ENCODE measurements at places on chromosomes 2 and 18.
A peak's percentile ranks its signal among the peaks of the same experiment; 100 is the strongest.

DNA sequence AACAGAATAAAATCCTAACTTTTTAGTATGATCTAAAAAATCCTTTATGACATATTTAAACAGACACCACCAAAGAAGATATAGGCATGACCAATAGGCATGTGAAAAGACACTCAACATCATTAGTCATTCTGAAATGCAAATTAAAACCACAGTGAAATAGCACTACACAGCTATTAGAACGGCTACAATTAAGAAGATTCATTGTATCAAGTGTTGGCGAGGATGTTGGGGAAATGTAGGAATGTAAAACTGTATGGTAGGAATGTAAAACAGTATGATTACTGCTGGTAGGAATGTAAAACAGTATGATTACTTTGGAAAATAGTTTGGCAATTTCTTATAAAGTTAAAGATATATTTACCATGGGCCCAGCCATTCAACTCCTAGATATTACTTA, 253.3 kb upstream of the TCF4 start:
- no peak for DNase-seq

GRCh38 chr2:118678985-118679384, 168.5 kb downstream of the EN1 start:
- no peak for DNase-seq

- DNase-seq = no peak
These were observed 319.7 kb downstream of the AFF3 start for GRCh38 chr2:99822474-99823207.

- DNase-seq = no peak
These were observed 33.6 kb upstream of the KCNG2 start for GRCh38 chr18:79764131-79764530.

DNA sequence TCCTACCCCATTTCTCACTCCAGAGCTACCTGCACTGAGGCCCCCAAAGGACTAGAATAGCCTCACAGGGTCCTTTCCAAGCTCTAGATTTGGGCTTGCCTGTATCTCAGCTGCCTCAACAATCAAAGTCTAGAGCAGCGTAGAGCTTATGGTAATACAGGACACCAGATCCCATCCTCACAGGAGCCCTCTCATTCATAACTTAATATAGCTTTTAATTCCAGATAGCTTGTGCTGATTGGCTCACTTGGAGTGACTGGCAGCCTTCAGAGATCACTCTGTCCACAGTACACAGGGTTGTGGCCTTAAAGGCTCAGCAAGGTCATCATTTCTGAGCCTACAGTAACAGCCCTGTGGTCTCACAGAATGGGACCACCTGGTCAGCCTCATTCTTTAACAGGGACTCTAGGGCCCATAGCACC, 51.4 kb downstream of the ZFP36L2 start:
- no peak for DNase-seq

- no peak for DNase-seq
These were observed 15.5 kb downstream of the PXDN start for GRCh38 chr2:1728821-1729220.

DNA sequence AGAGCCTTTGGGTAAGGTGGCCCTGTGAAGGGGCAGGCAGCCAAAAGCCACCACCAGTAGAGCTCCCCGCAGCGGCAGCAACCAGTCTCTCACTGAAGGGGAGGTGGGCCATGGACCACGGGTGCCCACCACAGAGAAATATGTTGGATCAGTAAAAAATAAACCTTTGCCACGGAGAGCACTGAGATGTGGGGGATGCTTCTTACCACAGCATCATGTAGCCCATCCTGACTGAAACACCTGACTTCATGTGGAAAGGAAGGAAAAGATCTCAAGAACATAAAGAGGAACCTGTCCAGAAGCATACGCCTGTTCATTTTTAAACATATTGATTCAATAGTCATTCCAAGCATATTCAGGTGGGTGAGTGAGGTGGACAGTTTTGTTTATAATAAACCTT, 51.1 kb downstream of the LONRF2 start:
- no peak for DNase-seq

GRCh38 chr2:105180491-105180972, 61.0 kb upstream of the GPR45 start:
- DNase-seq = no peak

DNA sequence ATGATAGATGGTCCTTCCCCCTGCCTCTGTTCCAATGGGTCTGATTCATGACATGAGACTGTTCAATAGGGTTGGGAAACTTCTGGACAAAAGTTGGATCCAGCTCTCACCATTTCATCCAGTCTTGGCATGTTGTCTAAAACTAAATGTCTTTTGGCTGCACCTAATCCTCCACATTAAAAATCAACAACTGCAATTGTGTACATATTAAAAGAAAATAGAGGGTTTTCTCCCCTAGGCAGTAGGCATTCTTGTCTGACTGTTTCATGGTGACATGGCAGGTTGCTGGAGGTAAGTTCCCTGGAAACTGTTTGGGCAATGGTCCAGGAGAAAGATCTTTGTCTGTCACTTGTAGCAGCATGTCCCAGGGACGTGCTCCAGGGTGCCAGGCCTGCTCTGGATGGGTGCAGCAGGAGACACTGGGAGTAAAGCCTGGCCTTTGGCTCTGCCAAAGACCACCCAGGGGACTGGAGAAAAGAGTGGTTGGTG, 135.8 kb downstream of the TCF4 start:
- DNase-seq = no peak

- peak; percentile 38 for DNase-seq
These were observed 154.3 kb downstream of the EIPR1 start for GRCh38 chr2:3223080-3223923.

GRCh38 chr2:176171351-176172006, 14.4 kb downstream of the HOXD3 start:
- no peak for DNase-seq

GRCh38 chr2:191638802-191639172, 39.1 kb upstream of the NABP1 start:
- no peak for DNase-seq

DNA sequence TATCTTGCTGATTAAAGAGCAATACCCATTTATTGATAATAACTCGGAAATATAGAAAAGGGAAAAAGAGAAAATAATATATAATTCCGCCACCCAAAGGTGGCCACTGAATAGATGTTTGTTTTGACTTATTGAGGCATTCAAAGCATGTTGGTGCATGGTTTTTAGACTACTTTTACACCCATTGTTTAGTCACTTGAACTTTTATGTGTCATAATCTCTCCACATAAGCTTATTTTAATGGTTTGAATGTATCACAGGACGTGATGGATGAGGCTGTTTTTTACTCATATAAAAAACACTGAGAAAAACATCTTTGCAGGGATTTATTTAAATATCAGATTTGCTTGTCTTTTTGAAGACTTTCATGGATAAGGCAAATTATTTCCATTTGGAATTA, 120.4 kb downstream of the ACKR3 start:
- DNase-seq = no peak

GRCh38 chr18:49949951-49950395, 136.6 kb upstream of the ACAA2 start:
- no peak for DNase-seq

DNA sequence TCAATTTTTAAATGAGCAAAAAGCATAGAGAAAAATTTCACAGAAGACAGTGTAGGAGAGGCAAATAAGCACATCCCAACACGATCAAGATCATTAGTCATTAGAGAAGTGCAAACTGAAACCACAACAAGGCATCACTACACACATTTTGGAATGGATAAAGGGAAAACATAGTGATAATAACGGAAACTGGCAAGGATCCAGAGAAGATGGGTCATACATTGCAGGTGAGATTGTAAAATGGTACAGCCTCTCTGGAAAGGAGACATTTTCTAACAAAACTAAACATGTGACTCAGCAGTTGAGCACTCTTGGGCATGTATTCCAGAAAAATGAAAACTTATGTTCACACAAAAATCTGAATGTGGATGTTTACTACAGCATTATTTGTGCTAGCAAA, 98.3 kb upstream of the TMEM17 start:
- DNase-seq = no peak

DNA sequence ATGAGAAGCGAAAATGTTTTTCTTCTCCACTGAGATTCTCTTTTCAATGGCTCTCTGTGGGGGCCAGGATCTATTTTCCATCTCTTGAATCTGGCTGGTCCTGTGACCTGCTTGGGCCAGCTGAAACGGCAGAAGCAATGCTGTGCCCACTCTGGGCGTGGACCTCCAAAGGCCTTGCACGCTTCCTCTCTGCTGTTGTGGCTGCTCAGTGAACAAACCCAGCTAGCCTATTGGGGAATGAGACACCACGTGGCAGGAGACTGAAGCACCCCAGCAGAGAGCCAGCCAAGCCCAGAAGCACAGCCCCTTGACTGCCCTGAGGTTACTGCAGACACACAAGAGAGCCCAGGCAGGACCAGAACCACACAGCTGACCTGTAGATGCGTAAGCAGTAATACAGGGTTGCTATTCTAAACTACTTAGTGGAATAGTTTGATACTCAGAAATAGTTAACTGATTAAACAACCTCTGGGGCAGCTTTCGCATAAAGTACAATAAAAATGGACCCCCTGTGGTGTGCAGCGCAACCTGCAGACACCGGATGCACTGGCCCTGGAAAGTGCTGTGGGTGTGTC, 221.7 kb upstream of the SH3BP4 start:
- no peak for DNase-seq

DNA sequence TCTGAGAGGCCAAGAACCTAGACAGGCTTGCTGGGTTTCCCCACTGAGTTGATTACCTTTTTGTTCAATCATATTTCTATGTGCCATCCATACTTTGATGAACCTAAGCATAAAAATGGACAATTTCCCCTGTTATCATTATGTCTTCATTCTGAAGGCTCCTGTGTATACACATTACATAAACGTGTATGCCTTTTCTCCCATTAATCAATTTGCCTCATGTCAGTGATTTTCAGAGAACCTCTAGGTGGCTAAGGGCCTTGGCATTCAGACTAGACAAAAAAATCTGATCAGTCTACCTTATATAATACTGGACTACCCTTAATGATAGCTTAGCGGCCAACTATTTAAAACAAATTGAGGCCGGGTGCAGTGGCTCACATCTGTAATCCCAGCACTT, 4.1 kb upstream of the PEX13 start:
- DNase-seq = no peak

DNA sequence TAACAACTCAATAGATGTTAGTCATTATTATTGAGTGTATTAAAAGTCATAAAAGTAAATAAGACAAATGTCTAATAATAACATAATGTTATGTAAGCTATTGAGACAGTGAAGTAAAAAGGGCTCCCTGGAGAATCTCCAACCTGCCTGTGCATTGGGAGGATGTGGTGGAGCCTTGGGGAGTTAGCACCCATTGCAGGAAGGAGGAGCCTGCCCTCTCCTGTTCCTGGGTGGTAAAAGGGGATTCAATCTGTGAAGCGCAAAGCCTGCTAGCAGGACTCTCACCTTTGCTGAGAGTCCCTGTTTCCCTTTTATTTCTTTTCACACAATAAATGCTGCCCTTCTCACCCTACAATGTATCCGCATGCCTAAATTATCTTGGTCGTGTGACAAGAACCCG, 206.1 kb downstream of the RAB3GAP1 start:
- no peak for DNase-seq

- DNase-seq = no peak
These were observed 187.3 kb downstream of the VAPA start for GRCh38 chr18:10100941-10101701.

- no peak for DNase-seq
These were observed 2.6 kb downstream of the PKP4 start for GRCh38 chr2:158459161-158460003.

DNA sequence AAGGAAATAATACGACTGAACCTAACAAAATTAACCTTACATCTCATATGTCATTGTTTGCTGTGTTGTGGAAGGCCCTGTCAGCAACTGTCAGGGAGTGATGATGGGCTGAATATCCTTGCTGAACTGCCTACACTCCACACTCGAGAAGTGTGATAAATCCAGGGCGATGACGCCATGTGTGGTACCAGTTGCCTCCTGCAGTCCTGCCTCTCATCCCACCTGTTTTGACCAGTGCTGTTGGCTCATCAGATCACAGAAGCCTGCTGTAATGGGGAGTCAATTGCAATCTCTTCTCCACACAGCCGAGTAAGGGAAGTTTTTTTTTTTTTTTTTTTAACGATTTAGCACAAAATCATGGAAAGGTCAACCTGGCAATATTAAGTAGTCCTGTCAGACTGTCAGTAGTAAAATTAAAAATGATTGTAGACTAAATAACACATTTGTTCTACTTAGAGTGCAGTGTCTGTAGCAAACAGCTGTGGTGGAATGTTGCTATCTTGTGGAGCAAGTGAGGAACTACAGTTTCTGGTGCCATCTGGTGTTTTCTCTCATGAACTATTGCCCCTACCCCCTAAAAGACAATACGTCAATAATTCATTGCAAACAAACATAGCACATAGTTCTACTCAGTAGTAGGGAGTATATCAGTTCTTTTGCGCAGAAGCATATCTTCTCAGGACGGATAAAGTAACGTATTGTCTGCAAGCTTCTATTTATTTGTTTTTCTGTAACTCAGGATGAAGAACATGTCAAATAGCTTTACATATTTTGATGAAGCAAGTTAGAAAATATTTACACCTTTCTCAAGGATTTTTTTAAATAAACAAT, 347.6 kb downstream of the CTNNA2 start:
- no peak for DNase-seq

GRCh38 chr2:56230156-56230555, 46.4 kb downstream of the CCDC85A start:
- DNase-seq = no peak

DNA sequence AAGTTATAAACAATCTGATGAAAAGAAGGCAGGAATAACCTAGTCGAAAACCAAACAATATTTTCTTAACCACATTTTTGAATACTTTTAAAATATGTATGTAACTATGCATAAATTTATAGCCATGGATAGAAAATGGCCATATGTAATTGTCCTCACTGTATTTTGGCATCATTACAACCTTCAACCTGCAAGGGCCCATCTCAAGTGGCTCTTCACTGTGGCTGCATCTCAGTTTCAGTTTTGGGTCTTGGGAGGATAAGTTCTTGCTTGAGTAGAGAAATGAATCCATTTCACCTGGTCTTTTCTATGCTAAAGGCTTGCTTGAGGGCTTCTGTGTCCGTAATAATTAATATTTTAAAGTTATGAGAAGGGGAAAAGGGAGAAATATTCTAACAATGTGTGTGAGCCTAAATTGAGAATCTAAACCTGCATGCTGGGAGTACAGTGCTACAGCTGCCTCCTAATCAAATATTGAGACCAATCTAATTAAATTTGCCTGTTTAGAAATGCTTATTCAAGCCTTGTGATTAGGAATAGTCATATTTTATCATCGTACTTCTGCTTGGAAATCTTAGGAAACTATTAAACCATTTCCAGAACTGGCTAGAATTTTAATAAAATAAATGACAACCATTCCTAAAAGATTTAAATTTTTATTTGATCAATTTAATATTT, 92.5 kb downstream of the EML4 start:
- no peak for DNase-seq

DNA sequence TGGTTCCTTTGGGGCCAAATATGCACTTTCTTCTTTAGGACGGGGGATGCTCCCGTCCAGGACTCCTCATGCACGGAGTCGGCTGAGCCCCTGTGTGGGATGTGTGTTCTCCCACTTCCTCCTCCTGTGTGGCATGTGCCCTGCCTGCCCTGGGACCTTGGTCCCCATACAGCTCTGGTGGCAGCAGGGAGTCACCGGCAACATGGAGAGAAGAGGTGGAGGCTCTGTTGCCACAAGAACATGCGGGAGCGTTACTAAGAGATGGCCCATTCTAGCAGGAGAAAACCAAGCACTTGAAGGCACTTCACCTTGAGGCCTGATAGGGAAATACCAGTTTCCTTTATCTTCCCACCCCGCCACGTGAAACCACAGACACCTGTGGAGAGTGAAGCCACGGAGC, 98.0 kb downstream of the DDX1 start:
- no peak for DNase-seq

- no peak for DNase-seq
These were observed 70.6 kb downstream of the VWA3B start for GRCh38 chr2:98157557-98157956.

All from stimulated activated CD4-positive, alpha-beta T cell treated with anti-CD3 and anti-CD28 coated beads, Interleukin-1b, Interleukin-23, amount 100 ng/mL, for 1 hour (primary cell).